ENCODE measurements at places on chromosomes 16 and 17. TPM values are rescaled to one million over a fixed set of nuclear protein-coding genes. Genes with fewer than 3 reads are reported as not detected.
A peak's percentile ranks its signal among the peaks of the same experiment; 100 is the strongest.

DNA sequence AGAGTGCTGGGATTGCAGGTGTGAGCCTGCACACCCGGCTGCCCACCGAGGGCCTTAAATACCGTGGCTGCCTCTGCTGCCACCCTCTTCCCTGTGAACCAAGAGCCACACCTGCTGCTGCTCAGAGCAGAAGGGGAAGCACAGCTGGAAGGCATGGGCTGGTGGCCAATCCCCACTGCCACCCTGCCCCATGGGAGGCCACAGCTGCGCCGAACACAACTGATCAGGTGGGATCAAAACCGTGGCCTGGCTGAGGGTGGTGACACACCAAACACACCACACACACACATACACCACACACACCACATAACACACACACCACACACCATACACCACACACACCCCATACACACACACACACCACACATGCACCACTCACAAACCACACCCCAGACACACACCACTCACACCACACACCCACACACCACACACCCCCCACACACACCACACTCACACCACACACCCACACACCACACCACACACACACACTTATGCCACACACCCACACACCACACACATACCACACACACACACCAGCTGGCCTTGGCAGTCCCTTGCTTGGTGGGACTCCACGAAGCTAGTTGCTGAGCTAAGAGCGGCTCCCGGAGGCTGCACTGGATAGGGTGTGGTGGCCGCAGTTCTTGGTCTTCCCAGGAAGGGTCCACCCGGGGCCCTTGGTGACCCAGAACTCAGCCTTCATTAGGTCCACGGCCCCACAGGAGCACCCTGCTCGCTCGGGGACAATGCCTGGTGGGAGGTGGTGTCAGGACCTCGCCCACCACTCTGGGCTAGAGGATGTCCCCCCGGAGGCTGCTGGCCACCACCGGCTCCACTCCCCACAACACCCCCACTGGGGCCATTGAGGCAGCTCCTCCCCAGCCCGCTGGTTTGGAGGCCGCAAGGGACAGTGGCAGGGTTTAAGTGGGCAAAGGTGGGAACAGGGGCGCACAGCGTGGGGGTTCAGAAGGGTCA, 14.9 kb downstream of the CEP131 start:
- DNase-seq = no peak

DNA sequence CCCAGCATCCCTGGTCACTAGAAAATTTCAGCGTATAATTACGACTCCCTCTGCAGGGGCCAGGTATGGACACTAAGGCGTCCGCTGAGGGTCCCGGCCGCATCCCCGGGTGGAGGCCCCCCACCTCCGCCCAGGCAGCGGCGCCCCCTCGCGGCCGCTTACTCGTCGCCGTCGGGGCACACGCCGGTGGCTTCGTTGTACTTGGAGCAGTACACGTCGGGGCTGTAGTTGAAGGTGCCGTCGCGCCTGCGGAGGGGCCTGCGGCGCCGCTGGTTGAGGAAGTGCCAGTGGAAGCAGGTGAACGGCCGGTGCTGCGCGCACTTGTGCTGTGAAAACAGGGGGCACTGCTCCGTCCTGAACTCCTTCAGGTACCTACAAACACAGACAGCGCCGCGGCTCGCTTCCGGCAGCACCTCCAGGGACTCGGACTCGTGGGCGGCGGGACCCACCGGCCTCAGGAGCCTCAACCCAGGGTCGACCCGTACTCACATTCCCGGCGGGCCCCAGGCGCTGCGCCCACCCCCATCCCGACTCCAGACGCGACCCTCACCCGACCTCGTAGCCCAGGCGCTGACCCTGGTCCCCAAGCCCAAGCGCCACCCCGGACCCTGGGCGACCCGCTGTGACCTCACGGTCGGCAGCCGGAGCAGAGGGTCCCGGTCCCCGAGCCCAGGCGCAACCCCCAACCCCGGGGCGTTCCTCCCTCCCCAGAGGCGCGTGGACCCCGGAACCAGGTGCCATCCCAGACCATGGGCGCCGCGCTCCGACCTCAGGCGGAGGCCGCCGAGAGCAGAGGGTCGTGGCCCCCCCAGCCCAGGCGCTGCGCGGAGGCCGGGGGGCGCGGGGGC, 596 bp downstream of the UNKL start:
- DNase-seq = peak; percentile 8

DNA sequence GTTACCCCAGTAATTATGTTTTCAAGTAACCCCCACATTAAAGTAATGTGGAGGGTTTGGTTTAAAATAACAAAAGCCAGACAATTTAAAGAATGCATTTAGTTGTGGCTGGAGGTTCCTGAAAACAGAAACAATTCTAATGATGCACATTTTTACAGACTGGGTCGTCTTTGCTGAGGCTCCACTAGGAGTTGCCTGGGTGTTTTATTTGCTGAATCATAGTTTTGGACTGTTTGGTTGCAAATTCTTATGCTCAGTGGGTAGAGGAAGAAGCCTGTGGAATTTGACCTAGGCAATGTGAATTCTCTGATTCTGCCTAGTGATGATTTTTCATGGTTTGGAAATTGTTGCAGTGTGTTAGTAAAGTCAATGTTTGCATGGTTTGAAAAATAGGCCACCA, 16.3 kb downstream of the SHISA9 start:
- DNase-seq = no peak

Gene KRT28
- not detected for total RNA-seq

DNA sequence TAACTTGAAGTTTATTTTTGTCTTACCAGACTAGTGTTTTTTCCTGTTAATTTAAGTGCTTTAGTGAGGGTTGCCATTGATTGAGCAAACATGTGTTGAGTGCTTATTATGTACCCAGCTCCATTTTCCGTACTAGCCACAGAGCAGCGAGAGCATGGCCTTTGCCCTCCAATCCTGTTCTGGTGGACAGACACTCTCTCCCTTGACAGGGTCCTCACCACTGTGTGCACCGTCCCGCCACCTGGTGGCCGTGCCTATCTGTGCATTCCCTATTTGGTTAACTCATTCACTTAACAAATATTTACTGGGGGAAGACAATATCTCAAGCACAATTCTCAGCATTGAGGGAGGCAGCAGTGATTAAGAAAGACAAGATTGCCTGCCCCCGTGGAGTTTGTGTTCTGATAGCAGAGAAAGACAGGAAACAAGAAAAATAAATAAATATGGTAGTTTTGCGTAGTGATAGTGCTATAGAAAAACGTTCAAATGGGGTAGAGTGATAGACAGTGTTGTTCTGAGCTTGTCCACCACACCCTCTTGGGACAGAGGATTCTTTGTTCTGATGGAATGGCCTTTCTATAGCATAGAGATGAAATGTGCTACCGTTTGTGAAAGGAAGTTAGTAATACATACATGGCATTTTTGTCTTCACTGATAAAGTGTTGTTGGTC, 13.0 kb downstream of the CDH13 start:
- no peak for DNase-seq

- DNase-seq = peak; percentile 85
These were observed 43.5 kb upstream of the KLHDC4 start for GRCh38 chr16:87809150-87809902.

Gene OTOP2
- not detected for total RNA-seq

Gene MT1G
- 4.2 TPM for total RNA-seq

DNA sequence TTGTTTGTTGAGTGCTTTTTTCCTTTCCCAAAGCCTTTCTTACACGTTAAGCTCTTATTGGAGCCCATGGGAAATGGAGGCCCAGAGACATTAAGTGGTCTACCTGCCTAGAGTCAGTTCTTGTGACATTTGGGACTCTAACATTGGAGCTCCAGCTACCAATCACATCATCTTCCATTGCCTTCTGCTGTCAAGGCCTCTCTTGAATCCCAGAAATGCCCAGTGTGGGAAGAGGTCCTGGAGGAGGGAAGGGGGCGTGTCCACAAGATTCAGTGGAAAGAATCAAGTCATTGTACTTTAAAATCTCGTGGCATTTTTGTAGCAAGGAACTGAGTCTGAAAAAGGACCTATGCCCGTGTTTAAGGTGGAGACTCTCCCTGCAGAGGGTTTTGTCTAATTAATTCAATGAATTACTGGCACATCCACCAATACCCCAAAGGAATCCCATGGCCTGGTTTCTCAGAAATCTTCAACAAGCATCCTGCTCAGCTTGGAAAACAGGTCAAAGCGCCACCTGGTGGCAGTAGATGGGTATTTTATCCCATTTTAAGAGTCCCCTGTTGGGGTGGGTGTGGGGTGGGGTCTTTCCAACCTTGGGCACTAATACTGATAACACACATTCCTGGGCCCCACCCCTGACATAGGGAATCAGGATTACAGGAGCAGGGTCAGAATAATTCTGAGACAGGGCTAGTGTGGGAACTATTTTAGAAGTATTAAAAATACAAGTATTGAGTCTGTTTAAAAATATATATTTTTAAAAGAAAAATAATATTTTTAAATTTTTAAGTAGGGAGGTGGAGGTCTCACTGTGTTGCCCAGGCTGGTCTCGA, 24.6 kb downstream of the GPT2 start:
- no peak for DNase-seq

DNA sequence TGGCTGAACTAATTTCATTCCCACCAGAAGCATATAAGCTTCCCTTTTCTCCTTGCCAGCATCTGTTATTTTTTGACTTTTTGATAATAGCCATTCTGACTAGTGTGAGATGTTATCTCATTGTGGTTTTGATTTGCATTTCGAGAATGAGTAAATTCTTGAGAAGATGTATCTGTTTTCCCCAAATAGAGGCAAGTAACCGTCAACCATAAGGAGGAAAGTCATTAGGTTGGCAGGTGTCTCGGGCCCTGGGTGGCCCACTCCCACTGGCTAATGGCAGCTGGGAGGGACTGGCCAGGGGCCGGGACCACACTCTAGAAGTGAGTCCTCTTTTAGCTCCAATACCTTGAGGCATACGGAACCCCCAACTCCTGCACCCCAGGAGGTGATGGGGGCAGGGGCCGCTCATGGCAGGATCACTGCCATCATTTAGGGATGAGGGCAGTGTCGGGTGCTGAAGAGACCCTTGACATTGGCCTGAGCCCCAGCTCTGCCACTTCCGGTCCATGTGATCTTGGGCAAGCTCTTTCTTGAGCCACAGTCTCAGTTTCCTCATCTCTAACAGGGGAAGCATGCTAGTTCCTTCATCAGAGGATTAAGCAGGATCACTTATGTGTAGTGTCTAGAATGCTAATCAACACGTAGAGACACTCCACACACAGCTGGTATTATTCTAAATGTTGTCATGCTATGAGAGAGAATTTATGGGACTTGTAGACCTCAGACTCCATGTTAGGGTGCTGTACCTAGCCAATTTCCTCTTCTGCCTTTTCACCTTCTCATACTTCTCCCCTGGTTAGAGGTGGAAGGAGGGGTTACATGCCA, 44.3 kb downstream of the RGS9 start:
- peak; percentile 90 for DNase-seq

Gene C17orf113
- total RNA-seq = 0.11 TPM

Gene ACD
- 32.4 TPM for total RNA-seq

Gene DHRS7C
- not detected for total RNA-seq

GRCh38 chr16:56428091-56428490, 2.7 kb upstream of the AMFR start:
- no peak for DNase-seq

Gene GPRC5C
- total RNA-seq = 0.36 TPM

GRCh38 chr16:57203451-57203850, 17.3 kb downstream of the RSPRY1 start:
- no peak for DNase-seq

DNA sequence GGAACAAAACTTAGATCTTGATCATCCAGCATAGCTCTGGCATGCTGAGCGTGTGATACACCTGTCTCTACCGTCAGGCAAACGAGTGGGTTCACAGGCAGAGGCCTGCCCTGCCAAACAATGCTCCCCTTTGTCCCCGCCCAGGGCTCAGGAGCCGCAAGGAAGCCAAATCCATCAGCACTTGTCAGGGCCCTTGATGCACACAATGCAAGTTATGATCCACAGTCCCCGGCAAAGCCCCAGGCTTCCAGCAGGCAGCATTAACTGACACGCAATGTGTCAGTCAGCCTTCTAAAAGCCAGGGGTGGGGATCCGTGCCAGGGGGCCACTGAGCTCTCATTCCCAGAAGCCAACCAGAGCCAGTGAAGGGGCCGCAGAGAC, 460.9 kb downstream of the SLC39A11 start:
- no peak for DNase-seq

Gene LHX1
- not detected for total RNA-seq

All from GM12878 (cell line).